BE2C (cell line): ENCODE measurements at places on chromosomes 11 and 22.

DNA sequence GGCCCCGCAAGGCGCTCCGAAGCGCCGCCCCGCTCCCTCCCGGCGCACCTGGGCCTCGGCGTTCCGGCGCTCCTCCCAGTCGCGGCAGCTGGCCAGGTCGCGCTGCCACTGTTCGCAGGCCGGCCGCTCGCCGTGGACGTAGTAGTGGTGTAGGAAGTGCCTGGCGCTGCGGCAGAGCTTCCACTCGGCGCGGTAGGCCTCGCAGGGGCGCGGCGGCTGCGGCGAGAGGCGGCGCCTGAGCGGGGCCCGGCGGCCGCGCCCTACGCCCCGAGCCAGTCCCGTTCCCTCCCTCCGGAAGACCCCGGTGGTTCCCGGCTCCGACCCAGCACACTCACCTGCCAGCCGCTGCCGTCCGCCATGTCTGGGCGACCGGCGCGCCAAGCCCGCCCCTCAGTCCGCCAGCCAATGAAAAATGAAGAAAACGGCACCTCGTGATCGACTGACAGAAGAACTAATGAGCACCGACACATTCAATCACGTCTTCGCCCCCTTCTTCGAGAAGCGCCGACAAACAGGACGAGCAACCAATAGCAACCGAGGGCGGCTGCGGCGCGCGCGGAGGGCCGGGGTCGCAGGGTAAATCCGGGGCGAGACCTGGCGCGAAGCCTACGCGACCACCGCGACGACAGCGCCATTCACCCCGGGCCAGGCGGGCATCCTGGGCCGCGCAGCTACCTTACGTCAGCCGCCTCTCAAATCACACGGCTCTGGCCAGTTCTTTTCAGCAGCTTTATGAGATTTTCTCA is at the start of gene C22orf39:
Gene C22orf39 (minus strand): TSS at position 382 of the 746 bp plus-strand sequence. CDS start 23 bp downstream, at position 359.
- peak; percentile 90 for DNase-seq

DNA sequence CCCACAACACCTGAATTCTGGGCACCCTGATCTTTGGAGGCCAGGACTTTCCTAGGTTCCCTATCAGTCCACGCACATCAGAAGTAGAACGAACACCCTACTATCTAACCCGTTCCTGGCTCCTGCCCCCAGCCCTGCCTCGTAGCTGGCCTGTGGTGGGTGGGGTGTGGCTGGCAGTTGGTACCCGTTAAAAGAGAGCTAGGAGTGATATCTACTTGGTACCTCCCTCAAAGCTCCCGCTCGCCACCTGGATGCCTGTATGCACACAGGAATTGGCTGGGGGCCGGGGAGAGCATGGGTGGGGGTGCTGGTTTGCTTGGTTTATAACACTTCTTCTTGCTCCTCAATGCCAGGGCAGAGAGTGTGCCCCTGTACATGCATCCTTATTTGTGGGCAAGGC is 14.0 kb upstream of the NECTIN1 start:
- DNase-seq, result no peak

GRCh38 chr11:41659985-41660384 is 200.5 kb upstream of the LRRC4C start:
- peak; percentile 44 for DNase-seq

DNA sequence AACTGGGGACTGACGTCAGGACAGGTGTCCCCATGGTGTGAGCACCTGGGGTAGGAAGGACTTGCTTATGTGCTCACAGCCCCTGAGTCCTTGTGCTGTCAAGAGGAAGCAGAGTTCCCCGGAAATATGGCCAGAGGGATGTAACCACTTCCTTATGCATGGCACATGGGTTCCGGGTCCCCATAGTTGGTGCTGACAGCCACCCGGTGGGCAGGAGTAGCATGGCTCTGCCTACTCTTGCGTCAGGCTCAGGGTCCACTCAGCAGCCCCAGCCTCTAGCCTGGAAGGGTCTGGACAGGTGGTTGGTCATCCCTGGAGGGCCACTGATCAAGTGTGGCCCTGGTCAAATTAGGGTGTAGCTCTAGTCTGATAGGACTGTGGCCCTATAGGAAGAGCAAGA is 42.8 kb upstream of the CCND1 start:
- DNase-seq, result peak; percentile 52

DNA sequence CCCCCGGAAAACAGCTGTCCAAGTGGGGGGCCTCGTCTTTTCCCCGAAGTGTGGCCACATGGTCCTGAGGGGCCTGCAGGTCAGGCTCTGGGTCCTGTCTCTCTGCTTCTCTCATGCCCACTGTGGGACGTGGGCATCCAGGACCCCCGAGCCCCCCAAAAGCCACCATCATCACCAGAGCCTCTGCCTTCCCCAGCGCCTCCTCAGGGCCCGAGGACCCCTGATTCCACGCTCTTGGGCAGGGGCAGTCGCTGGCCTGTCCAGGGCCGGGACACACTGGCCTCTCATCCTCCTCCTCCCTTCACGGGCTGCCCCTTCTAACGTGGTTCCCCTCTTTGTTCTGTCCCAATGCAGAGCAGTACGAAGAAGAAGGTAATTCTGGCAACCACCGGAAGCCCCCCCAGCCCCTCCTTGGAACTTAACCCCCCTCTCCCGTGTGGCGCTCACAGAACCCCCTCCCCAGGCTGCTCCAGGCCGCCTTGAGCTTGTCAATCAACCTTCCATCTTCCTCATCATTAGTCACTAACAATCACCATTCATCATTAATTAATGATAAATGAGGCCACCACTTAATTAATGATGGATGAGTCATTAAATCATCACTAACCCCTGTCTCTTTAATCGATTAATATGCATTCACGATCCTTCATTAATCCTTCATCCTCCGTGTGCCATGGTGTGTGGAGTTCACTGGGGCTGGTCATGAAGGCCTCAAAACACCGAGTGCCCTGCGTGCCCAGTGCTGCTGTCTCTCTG is 3.9 kb downstream of the TNNT3 start:
- no peak for DNase-seq

DNA sequence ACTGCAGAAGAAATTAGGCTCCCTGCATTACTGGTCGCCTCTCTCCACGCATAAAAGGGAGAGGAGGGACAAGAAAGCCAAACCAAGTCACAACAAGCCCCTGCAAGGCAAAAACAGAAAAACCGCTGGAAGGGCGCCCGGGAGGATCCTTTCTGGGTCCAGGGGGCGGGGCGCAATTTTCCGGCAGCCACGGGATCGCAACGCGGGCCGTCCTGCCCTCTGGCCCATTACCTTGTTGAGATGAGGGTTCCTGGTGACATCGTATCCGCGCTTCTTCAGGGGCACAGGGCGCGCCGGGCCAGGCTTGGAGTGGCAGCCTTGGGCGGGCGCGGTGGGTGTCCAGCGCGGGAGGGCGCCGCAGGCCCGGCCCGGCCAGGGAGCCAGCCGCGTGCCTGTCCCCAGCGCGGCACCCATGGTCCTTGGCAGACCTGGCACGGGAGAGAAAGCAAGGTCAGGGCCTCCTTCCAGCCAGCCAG is 847 bp downstream of the ME3 start:
- DNase-seq, result peak; percentile 13

DNA sequence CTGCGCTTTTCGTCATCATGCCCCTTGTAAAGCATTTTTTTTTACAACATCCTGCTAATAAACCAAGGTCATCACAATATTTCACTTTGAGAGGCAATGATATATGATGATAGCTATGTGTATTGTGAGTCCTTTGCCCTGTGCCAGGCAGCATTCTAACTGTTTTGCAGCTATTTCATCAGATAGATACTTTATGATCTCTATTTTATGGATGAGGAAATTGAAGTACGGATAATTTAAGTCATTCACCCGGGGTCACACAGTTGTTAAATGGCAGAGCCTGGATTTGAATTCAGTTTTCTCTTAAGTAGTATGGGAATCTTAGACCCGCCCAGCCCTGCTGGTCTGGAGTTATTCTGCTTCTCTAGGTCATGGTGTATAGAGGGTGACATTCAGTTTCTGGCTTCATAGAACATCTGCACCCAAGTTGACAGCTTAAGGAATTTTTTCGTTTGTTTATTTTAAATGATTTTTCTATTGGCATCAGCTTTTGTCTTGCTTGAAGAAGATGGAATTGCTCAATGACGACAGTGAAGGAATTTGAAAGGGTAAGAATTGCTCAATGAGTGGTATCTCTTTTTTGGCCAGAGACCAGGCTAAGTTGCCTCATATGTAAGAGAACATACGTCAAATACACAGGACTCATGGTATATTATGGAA is 926 bp downstream of the PRR5L start:
- DNase-seq, result no peak

GRCh38 chr22:50200461-50201190 is at the start of gene SELENOO:
Gene SELENOO (plus strand): TSS chr22:50201011. CDS start chr22:50201037, 26 bp downstream.
- peak; percentile 96 for DNase-seq

DNA sequence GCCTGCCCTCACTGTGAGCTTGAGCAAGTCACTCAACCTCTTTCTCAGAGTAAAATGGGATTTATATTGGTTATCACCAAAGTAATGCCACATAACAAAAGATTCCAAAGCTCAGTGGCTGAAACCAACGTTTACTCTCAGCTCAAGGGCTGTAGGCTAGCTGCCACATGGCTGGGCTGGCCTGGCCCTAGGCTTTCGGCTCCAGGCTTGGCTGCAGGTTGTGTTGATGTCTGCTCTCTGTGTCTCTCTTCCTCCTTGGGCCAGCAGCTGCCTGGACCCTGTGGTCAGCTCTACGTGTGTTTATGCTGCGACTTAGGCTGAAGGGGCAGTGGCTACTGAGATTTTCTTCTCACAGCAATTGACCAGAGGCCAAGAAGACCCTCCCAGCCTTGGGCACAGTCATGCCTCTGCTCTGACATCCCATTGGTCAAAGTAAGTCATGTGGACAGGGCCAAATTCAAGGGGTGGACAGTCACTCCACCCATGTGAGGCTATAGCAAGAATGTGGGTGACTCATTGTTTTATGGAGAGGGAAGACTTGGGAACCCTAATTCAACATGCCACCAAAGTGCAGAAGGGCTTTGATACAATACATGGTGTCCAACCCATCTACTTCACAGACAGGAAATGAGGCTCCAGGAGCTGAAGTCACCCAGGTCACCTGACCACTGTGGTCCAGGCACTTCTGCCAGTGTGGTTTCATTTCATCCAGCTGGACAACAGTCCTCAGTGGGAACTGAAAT is 90.6 kb downstream of the TSPAN18 start:
- DNase-seq, result no peak

DNA sequence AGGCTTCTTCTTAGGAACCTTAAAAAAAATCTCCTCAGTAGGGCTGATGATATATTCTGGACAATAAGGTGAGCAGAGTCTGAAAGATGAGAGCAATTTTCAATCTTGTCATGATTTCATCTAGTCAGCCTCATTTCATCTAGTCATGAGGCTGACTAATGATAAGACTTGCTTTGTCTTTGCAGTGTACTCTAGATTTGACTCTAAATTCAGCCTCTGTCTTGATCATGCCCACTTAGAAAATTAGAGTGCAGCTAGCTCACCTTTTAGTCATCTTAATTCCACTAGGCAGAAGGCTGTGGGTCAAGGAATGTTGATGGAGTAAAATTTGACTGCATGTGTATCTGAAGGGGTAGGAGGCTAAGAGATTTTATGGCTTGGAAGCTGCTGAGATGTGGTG is 5.5 kb downstream of the EHF start:
- DNase-seq, result no peak

DNA sequence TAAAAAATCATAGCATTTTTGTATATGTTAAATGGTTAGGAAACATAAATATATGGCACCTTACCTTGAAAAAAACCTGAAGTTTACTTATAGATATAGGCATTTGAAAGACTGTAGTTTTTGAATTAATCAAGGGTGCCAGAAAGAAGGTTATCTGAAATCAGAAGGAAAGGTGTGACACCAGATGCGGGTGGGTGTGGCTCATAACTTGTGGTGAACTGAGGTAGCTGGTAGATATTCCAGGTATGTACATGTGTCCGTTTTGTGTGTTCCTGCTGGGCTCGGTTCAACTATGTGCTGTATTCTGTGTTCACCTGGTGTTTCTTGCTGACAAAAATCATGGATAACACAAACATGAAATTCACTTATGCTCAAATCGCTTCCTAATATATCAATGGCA is 35.6 kb downstream of the STK33 start:
- DNase-seq, result no peak

- DNase-seq, result no peak
These were observed 5.6 kb downstream of the SLC37A4 start for GRCh38 chr11:119025099-119025473.

GRCh38 chr11:2726964-2727363 is 27.2 kb upstream of the KCNQ1OT1 start:
- DNase-seq, result no peak

GRCh38 chr11:79762279-79762921 is 321.6 kb upstream of the TENM4 start:
- DNase-seq, result no peak

DNA sequence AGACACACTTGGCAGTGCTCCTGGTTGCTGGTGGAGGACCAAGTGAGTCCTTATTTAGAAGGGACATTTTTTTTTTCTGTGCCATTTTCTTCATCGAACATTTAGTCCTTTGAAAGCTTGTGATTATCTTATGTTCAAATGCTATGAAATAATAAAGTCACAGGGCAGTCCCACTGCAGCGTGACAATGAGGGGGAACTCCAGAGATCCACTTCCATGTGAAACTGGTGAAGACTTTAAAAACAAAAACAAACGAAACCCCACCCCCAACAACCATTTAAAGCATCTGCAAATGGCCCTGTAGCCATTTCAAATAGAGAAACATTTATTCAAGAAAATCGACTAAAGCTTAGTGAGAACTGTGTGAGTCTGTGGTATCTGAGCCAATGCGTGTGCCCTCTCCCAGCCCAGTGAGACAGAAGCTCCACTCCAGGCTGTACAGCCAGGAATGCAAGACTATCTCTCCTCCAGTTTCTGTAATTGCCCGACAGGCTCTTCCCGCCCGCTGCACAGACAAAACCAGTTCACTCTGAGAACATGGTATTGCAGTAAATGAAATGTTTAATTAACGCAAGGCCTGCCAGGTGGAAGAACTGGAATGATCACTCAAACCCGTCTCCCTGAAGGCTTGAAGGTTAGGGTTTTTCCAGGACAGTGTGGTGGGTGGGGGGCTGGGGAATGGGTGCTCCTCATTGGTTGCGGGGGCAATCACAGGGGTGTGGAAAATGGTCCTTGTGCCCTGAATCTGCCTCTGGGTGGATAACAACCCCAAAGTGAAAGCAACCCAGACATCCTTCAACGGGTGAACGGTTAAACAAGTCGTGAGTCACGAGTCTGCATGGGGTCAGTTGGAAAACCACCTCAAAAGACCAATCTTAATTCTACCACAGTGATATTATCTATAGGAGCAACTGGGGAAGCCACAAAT is 8.4 kb downstream of the KRTAP5-6 start:
- DNase-seq, result no peak
